ENCODE measurements at places on chromosomes 12 and 14.

DNA sequence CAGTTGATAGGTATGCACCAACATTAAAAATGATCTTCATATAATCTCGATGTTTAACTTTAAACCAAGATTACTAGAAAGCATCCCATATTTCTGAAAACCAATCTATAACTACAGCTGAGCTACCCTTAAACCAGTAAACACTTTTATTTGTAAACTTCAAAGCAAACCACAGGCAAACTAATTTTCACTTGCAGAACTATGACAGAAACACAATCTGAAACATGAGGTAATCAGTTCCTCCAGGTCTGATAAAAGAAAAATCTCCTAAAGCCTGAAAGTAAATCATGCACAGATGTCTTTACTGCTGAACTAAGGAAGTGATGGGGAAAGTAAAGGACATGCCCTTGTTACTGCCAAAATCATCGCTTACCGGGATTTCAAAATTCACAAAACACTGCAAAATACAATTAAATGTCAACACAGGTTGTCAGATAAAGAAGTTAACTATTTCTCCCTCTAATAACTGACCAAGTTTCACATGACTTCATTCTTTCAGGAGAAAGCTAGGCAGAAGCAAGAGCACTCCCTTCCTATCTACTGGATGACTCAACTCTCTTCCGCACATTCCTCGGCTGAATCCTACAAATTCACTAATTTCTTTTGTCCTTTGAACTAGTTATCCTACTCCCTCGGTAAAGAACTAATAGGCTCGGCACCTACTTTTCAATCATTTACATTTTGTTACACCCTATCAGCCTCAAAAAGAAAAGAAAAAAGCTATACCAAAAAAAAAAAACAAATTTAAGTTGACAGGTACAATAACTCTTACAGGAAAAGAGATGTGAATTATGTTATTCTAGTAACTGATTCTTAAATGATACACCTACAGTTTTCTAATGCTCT is 1.4 kb downstream of the EEA1 start:
- no peak for DNase-seq

- DNase-seq = no peak
Observed at GRCh38 chr12:51622564-51622963, 31.5 kb downstream of the SCN8A start.

- no peak for DNase-seq
Observed at GRCh38 chr12:33706927-33707326, 267.3 kb upstream of the SYT10 start.

- no peak for DNase-seq
Observed at GRCh38 chr12:92581604-92582003, 121.2 kb upstream of the PLEKHG7 start.

DNA sequence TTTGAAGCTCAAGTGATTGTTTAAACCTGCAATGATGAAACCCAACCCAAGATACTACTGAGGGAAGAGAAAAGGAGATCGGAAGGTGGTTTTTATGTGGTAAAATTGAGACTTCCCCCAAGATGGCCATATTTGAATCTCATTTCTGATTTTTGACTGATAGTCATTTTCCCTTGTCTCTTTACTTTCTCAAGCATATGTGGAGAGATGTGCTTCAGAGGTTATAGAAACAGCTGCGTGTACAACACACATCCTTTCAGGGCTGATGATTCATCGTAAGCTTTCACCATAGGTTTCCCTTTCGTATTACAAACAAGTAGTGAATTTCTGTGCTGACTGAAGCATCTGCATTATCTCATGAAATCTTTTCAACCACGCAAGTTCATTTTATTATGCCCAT is 276.2 kb downstream of the EMP1 start:
- no peak for DNase-seq

DNA sequence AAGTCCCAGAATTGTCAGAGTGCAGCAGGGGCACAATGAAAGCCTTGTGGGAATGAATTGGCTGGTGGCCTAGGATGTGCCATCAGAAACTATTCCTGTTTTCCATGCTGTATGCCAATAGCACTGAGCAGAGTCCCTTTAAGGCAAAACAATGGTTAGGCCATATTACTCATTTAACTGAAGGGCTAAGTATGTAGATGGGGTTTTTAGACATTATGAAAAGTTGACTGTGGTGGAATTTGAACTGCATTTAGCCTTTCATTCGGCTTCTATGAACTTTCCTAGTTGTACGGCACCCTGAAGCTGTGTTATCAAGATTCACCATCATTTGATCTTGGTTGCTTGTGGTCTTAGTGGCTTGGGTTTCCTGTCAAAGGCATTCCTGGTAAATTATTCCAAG is 24.8 kb downstream of the IL26 start:
- no peak for DNase-seq

DNA sequence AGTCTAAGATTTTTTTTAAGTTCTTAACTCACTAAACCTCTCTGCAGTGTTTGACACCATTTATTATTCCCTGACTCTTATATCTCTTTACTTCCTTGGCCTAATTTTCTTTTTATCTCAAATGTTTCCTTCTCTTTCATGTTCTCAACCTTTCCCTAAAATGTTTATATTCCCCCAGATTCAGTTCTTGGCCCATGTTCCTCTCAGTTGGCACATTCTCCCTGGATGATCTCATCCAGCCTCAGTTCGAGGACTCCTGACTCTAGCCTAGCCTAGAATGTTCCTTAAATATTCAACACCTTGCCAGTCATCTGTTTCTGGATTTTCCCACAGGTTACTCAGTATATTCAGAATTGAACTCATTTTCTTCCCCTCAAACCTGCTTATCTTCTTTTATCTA is 81.3 kb downstream of the SCN8A start:
- no peak for DNase-seq

GRCh38 chr12:119695034-119695433 is 27.1 kb downstream of the PRKAB1 start:
- no peak for DNase-seq

- no peak for DNase-seq
Observed at GRCh38 chr12:88703790-88704189, 123.5 kb upstream of the KITLG start.

- no peak for DNase-seq
Observed at GRCh38 chr14:99535448-99535847, 54.2 kb downstream of the CCNK start.

DNA sequence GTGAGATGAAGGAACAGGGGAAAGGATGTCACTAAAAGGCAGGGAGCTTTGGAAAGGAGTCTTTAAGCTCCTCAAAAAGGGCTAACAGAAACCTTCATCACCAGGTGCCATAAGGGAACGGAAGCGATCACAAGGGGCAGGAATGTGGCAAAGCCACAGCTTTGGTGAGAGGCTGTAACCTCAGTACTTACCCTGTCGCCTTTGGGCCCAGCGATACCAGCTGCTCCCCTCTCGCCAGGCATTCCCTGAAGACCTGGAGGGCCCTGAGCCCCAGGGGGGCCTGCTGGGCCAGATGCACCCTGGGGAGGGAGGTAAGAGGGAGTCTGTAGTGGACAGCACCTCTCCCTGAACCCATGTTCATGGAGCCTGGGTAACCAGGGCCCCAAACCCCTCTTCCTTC is 18.9 kb downstream of the TMEM106C start:
- DNase-seq = no peak

GRCh38 chr12:41277100-41277945 is 89.2 kb downstream of the PDZRN4 start:
- no peak for DNase-seq

Measured in stimulated activated CD4-positive, alpha-beta T cell treated with anti-CD3 and anti-CD28 coated beads, Interleukin-1b, Interleukin-23, amount 100 ng/mL, for 24 hours (primary cell).